ENCODE measurements at places on chromosomes 6 and 20. TPM values are rescaled to one million over a fixed set of nuclear protein-coding genes. Genes with fewer than 3 reads are reported as not detected.
A peak's percentile ranks its signal among the peaks of the same experiment; 100 is the strongest.

DNA sequence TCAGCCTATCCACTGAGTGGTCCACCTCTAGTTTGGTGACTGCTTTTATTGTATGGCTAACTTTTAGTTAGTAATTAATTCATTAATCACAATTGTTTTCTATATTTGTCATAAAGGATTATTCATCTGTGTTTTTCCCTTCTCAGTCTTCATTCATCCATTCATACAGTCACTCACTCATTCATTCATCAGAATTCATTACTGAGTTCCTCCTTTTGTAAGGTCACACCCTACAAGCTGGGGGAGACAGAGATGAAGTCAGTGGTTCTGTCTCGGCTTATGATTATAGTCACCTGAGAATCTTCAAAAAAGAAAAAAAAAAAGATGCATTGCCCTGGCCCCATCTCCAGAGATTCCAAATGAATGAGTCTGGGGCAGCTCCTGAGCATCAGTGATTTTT, 257.1 kb downstream of the ADGB start:
- DNase-seq: no peak

GRCh38 chr6:56951049-56951831, 3.7 kb upstream of the BEND6 start:
- no peak for DNase-seq

IPCEF1 gene
- 0.27 TPM for total RNA-seq

GRCh38 chr6:6556738-6557503, 31.6 kb upstream of the LY86 start:
- peak; percentile 54 for DNase-seq

DNA sequence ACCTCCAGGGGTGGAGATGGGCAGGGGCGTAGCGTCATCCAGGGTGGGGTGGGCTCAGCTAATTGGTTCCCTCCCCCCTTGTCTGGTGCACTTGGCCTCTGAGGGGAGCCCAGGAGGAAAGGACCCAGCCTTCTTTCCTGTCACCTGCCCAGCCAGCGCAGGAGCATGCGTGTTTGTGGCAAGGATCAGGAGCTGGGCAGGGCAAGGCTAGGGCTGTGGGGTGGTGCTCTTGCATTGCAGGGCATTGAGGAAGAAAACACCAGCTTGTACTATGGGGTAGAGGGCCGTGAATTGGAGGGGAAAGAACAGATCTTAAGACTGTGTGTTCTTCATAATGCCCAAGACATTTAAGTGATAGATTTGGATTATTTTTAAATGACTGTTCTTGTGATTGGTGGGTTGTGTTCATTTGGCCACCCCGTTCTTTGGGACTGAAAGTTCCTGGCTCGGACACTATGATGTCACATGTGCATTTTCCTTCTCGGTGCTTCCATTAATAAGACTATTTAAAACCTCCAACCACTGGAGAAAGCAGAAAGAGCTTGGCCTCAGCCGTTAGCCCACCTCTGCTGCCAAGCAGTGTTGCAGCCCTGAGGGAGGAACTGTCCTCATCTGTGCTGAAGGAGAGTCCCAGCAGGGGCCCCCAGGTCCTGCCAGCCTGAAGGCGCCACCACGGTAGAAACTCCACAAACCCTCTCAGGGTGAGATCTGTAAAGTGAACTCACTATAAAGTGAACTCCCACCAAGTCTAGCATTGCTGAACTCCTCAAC, 136.2 kb upstream of the INSM1 start:
- no peak for DNase-seq

SLC13A3 gene
- under 0.01 TPM for total RNA-seq

DNA sequence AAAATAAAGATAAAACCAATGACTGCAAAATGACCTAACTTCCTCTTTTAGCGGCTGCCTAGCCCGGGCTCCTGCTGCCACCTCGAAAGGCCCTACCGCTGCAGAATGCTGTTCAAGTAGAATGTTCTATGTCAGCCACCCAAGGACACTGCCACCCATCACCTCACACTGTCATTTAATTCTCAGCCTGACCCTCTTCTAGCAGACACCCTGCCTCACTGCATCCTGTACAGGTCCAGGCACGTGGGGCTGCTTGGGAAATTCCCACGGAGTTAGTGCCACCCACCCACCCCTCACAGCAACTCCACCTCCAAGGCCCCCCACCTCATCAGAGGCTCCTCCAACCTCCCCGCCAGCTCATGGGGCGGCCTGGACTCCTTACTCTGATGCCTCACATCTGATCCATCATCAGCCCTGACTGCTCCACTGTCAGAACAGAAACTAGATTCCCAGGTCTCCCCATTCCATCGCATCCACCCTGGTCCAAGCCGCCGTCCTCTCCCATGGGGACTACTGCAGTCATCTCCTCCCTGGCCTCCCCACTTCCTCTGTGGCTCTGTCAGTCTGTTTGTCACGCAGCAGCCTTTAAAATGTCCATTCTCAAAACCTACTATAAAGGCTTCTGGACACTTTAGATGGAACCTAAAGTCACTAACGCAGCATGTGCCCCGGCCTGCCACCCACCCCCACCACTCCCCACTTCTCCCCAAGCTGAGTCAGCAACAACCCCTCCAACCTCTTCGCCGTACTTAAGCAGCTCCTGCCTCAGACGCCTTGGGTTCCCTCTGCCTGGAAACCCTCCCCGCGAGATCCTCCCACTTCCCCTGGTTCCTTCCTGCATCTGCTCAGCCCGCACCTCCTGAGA, 17.0 kb downstream of the NFATC2 start:
- peak; percentile 84 for DNase-seq

GJA10 gene
- not detected for total RNA-seq

GRCh38 chr6:95248499-95248898, 328.8 kb upstream of the MANEA start:
- no peak for DNase-seq

DNA sequence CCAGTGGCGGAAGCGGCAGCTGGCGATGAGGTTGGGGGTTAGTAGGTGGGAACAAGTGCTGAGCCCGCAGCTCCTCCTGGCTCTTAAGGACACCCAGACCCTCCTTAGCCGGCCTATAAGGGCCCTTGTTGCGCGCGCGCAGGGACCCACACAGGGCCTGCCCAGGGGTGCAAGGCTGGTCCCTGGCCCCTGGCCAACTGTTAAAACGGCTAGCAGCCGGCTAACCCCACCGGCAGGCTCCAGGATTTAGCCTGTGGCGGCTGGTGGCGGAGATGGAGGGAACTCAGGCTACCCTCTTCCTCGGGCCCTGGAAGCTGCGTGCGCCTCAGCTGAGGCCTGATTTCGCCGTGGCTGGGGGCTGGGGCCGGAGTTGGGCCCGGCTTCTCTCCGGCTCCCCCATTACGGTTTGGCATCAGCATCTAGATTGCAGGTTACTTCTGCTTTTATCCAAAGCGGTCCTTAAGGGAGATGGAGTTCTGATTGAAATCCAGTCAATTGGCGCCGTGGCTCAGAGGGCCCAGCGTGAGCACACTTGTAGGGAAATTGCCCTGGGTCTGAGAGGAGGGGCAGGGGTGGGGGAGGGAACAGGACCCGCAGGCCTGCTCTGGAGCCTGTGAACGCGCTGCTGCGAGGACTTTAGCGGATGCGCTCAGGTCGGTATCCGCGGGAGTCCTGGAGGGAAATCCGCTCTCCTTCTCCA, 36.9 kb upstream of the CCDC167 start:
- peak; percentile 40 for DNase-seq

ADAM33 gene
- not detected for total RNA-seq

DNA sequence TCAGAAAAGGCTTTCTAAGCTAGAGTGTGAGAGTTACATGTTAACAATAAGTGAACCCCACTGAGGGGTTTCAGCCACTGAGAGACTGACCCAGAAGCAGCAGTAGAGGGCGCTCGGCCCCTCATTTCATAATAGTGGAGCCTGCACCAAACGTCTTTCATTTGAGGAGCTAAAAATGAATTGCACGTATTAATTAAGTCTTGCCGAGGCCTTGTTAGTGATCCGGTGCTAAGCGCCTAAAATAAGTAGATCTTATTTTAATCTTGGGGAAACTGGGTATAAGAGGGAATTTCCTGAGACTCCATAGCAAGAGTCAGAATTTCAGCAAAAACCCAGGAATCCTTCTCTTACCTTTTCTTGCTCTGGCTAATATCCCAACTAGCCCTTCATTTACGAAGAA, 209.7 kb downstream of the FARS2 start:
- DNase-seq: peak; percentile 77

GRCh38 chr6:133352046-133352445, 110.9 kb downstream of the EYA4 start:
- DNase-seq: no peak

- no peak for DNase-seq
Observed at GRCh38 chr6:65745614-65746013, 38.6 kb upstream of the EYS start.

GRCh38 chr6:157267654-157268053, 55.7 kb downstream of the TMEM242 start:
- no peak for DNase-seq
